ENCODE measurements at places on chromosomes 4 and X. TPM values are rescaled to one million over a fixed set of nuclear protein-coding genes. Genes with fewer than 3 reads are reported as not detected.

Gene USP17L28
- not detected for polyA plus RNA-seq

DNA sequence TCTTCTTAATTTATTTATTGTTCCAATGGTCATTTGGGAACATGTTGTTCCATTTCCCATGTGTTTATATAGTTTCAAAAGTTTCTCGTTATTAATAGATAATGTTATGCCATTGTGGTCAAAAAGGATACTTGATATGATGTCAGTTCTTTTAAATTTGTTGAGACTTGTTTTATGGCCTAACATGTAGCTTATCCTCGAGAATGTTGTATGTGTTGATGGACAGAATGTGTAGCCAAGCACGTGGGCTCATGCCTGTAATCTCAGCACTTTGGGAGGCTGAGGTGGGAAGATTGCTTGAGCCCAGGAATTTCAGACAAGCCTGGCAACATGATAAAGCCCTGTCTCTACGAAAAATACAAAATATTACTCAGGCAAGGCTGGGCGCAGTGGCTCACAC, 168.5 kb upstream of the USP38 start:
- no peak for DNase-seq

GRCh38 chr4:38347251-38347650, 316.7 kb upstream of the KLF3 start:
- DNase-seq, result no peak

- peak; percentile 51 for DNase-seq
These were observed 90.7 kb upstream of the DCLK2 start for GRCh38 chr4:149987330-149988086.

Gene ARMCX1
- polyA plus RNA-seq, result 41.5 TPM

GRCh38 chr4:152229782-152230289, 306.1 kb downstream of the FBXW7 start:
- no peak for DNase-seq

- no peak for DNase-seq
These were observed 92.7 kb upstream of the MAGEA10 start for GRCh38 chrX:152231106-152231505.

GRCh38 chr4:56466910-56467283, 520 bp upstream of the SRP72 start:
- peak; percentile 17 for DNase-seq

GRCh38 chrX:320126-320783, 1.7 kb upstream of the GTPBP6 start:
- DNase-seq, result no peak

Measured in hepatocyte (in vitro differentiated cells).